ENCODE measurements at places on chromosomes 16 and 17.

DNA sequence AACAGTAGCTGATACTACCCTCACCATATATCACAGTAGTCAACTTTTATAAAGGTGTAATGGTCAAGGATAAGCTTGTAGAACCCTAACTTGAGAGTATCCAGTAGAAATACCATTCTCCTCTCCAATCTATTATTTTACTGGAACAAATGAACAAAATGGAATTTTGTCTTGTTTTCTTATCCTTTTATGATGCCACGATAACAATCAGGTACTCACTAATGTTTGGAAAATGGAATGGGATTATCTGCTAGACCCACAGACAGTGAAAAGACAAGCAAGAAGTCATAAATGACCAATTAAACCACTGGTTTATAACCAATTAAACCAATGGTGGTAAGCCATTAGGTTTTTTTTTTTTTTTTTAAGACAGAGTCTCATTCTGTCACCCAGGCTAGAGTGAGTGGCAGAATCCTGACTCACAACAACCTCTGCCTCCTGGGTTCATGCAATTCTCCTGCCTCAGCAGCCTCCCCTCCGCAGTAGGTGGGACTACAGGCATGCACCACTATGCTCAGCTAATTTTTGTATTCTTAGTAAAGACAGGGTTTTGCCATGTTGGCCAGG lies 10.4 kb downstream of the GPATCH8 start:
- no peak for DNase-seq

- DNase-seq, result no peak
Measured at GRCh38 chr17:31787857-31788570, 71.0 kb downstream of the COPRS start.

GRCh38 chr17:11495613-11496012 lies 102.7 kb upstream of the DNAH9 start:
- no peak for DNase-seq

DNA sequence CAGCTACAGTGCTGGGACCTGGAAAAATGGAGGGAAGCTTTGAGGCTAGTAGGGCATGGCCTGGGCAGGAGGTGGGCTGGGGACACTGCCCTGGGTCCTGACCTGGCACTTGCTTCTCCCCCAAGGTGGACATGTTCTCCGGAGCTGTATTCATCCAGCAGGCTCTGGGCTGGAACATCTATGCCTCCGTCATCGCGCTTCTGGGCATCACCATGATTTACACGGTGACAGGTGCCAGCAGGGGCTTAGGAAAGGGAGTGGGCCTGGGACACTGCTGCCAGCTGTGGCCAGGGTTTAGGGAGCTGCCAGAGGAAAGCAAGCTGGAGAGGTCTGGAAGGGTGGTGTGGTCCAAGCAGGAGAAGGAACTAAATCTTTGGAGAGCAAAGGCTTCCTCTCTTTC lies 3.1 kb downstream of the SLC5A2 start:
- no peak for DNase-seq

GRCh38 chr17:49926886-49927285 lies 42.1 kb upstream of the DLX4 start:
- DNase-seq, result no peak

DNA sequence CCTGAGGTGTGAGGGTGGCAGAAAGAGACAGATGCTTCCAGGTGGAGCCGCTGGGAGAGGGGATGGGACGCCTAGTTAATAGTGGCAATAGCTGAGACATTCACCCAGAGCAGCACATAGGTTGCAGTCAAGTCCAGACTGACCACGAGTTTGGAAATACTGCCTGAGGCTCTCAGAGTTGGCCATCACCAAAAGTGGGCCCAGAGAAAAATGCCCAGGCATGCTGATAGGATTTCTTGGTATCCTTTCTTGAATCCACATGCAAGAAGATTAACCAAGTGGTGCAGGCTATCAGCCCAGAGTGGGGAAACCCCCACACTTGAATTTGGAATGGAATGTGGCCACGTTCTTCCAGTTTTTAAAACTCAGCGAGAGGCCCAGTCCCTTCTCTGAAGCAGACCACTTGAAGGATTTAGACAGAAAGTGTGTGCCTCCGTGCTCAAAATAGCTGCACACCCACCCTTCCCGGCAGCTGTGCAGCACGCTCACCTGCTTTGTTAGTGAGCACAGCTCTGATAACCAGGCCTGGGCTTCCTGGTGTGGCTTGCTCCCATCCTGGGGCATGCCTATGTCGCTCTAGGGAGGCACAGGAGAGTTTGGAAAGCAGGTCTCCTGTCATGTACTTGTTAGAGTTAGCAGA lies 35.7 kb downstream of the PLD6 start:
- DNase-seq, result no peak

GRCh38 chr16:886084-886543 lies 84.7 kb downstream of the LMF1 start:
- no peak for DNase-seq

DNA sequence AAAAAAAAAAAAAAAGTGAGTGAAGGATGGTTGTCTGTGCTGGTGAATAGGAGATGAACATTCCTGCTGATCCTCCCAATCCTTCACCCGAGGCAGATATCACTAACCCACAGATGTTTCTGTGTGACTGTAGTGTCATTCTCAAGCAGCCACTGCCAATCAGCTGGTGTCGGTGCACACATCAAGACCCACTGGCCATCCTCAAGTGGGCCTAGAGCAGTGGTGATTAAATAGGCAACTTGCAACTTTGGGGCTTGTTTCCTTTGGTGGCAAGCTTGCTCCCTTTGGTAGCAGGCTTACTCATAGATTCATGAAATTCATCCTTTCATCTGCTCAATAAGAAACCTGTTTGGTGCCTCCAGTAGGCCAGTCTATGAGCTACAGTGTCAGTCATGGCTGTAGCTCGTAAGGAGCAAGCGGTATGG lies 51.1 kb upstream of the LGALS9 start:
- no peak for DNase-seq

DNA sequence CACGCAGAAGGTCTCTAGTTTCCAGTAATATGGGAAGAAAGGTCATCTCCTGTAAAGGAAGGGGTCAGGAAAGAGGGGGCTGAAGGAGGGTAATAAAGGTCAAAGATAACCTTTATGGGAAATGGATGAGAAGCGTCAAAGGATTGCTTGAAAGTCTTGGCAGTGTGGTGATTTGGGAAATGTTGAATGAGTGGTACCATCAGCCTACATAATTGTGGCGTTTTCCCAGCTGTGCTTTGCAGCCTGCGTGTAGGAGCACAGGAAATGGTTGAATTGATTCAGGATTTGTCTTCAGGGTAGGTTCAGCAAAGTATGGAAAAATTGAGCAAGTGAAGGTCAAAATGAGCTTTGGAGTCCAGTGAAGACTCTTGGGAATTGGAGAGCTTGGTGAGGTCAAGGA lies 115.8 kb upstream of the NOL11 start:
- no peak for DNase-seq

- no peak for DNase-seq
Measured at GRCh38 chr17:46874906-46875305, 23.5 kb downstream of the WNT9B start.

DNA sequence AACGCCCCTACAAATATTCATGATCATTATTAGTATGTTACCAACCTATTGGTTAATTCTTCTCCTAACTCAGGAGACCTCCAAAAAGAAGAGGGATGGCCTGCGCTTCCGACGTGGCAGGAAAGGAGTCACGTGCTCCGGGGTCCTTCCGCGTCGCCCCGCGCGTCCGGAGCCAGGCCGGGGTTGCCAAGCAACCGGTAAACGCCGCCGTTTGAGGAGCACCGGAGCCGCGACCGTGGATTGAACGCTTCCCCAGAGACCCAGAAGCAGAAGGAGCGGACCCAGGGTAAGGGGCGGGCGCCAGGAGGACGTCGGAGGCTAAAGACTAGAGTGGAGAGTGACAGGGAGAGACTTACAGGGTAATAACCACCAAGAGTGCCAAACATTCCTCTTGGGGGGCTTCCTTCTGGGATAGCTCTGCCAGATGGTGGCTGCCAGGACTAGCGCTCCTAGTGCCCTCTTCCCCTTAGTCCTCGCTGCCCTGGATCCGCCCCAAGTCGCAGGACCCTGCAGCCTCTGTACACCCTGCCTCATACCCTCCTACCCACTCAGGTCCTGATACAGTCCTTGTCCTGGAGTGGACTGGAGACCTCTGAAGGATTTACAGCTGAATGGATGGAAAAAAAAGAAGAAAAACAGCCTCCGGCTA lies at the start of gene DNAI2:
DNAI2 (plus strand) TSS at position 175 of the 649 bp plus-strand sequence. CDS start 7,584 bp downstream, outside the sequence.
- DNase-seq, result no peak

DNA sequence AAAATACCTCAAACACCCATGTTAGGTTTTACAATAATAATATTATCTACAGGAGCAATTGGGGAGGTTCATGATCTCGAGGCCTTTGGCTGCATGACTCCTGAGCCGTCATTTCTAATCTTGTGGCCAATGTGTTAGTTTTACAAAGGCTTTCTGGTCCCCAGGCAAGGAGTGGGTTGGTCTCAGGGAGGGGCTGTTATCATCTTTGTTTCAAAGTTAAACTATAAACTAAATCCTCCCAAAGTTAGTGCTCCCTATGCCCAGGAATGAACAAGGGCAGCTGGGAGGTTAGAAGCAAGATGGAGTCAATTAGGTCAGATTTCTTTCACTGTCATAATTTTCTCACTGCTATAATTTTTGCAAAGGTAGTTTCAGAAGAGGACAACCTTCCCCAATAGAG lies 9.1 kb upstream of the CCL5 start:
- no peak for DNase-seq

- no peak for DNase-seq
Measured at GRCh38 chr17:50828508-50829170, 6.7 kb upstream of the WFIKKN2 start.

- no peak for DNase-seq
Measured at GRCh38 chr17:74133740-74134139, 69.7 kb upstream of the RPL38 start.

GRCh38 chr16:80527297-80527696 lies 13.5 kb upstream of the DYNLRB2 start:
- no peak for DNase-seq

GRCh38 chr17:41489531-41489930 lies at the start of gene KRT36:
KRT36 (minus strand) TSS chr17:41489910; CDS start chr17:41489864, 46 bp downstream.
- DNase-seq, result no peak

- no peak for DNase-seq
Measured at GRCh38 chr17:64115043-64115698, 14.8 kb downstream of the ERN1 start.

GRCh38 chr17:57406131-57406980 lies 150.0 kb downstream of the MSI2 start:
- no peak for DNase-seq

- peak; percentile 74 for DNase-seq
Measured at GRCh38 chr16:30956601-30957455, 726 bp upstream of the SETD1A start.

GRCh38 chr16:63816276-63816675 lies 1305.6 kb downstream of the CDH11 start:
- no peak for DNase-seq

- DNase-seq, result no peak
Measured at GRCh38 chr17:57953219-57953618, 2.0 kb downstream of the CUEDC1 start.

DNA sequence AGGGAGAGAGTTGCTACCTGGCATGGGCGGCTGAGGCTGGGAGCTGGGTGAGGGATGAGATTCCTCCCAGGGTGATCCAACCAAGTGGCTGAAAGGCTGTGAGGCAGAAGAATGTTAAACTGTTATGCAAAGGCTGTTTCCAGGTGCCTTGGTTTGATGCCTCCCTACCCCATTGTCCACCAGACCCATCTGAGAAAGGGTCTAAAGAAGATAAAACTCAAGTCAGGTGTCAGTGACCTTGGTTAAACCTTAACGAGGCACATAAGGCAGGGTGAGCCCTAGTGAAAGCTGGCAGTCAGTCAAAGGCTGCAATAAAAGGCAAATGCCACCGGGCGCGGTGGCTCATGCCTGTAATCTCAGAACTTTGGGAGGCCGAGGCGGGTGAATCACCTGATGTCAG lies 23.8 kb downstream of the LDHD start:
- DNase-seq, result no peak

DNA sequence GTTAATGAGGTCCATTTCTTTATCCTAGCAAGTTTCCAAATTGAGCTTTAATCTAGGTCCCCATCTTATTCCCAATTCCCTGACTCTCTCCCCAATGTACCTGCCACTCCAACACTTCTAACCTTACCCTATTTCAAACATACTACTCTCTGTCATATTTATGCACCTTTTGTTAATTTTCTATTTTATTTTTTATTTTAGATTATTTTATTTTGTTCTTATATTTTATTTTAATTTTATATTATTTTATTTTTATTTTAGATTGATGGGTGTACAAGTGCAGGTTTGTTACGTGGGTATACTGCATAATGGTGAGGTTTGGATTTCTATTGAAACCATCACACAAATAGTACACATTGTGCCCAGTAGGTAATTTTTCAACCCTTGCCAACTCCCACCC lies 333.9 kb upstream of the ERCC4 start:
- no peak for DNase-seq

- no peak for DNase-seq
Measured at GRCh38 chr17:42340691-42341127, 47.5 kb downstream of the STAT3 start.

DNA sequence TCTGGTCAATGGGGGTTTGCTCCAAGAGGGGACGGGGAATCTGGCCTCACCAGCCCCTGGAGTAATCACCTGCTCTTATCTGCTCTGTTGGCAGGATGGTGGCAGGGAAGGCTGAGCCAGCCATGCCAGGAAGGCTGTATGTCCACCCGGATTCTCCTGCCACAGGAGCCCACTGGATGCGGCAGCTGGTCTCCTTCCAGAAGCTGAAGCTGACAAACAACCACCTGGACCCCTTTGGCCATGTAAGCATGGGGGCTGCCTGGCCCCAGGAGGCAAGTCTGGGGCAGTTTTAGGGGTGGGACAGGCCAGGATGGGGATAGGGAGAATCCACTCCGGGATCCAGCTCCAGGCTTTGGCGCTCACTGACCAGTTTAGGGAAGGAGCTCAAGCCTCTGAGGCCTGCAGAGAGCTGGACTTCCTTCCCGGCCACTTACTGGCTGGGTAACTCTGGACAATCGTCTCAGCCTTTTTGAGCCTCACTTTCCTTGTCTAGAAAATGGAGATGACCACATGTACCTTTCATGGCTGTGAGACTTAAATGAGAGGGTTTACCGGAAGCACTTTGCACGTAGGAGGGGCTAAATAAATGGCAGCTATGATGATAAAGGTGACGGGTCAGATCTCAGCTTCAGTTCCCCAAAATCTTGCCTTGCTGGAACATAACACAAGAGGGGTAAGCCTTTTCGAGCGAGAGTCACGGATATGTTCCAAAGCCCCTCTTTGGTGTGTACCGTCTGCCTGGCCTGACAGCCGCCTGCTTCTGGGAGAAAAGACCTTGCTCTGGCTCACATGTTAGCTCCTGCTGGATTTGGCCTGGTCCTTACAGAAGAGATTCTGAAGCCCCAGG lies 15.4 kb downstream of the TBX4 start:
- no peak for DNase-seq

Measured in activated CD8-positive, alpha-beta memory T cell treated with anti-CD3 and anti-CD28 coated beads for 1 hour (primary cell).